ENCODE measurements at places on chromosomes 11 and 22.

DNA sequence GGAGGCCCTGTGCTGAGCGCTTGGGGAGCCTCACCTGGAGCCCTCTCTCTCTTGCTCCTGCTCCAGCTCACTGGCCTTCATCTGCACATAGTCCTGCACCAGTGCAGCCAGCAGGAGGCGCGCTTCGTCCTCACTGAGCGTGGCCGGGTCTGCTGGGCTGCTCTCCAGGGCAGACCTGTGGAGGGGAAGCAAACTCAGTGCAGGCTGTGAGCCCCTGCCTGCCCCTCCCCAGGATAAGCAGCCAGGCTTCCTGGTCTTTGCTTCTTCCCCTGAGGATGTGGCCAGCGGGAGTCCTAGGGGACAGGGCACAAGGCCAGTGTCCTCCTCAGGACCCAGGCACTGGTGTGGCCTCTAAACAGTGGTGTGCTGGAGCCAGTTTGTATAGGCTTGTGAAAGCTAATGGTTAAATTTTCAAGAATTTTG, 2.2 kb downstream of the CALCA start:
- no peak for DNase-seq

DNA sequence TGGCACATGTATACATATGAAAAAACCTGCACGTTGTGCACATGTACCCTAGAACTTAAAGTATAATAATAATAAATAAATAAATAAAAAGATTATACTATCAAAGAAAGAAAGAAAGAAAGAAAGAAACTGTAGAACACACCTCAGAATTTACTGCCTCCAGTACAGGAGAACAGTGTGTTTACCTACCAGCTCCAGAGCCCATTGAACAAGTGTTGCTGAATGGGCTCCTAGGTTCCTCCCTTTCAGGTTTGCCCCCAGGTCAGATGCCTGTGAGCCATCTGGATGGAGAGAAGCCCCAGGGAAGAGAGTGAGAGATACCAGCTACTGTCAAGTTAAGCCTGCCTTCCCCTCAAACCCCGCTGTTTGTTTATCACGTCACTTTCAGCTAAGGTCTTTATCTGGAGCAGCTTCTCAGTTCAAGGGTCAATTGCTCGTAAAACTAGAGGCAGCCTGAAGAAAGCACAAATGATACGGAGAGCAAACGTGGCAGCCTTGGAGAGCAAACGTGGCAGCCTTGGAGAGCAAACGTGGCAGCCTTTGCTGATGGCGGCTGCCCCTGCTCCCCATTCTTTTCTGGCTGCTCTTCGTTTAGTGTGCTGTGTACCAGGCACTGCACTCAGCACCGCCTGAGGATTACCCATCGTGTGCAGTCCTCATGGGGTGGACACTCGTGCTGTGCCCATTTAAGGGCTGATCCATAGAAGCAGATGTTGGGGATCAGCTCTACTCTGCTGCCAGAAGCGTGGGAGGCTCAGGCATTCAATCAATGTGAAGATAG, 111.7 kb downstream of the ADAMTS15 start:
- no peak for DNase-seq

DNA sequence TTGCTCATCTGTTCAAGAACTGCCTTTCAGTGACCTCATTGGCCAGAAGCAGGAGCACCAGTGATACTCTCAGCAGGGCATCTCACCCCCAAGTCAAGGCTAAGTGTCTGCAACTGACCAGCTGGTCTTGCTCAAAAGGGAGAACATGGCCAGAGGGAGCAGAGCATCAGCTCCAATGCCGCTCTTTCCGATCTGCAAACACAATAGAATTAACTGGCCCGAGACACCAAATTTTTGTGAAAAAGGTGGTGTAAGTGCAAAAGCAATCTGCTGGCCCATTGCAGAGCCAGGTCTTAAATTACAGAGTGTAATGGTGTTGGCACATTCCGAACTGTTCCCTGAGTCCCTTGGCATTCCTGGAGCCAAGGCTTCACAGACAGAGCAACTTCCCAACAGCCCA, 97.0 kb downstream of the PKNOX2 start:
- DNase-seq = no peak

DNA sequence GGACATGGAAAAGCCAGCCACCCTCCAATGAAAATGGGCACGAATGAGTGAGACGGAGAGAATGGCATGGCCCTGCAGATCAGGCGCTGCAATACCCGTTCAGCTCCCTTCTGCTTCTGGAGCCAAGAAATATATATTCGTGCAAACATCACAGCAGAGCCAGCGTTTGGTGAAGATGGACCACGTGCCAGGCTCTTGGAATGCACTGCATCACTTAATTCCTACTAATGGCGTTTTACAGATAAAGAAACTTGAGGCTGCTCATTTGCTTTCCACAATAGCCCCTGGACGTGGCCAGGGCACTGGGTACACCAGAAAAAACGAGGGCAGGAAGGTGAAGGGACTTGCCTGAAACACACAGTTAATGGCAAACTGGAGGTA, 1.6 kb upstream of the FXYD2 start:
- DNase-seq = no peak

GRCh38 chr11:66604155-66604554, 11.2 kb downstream of the CCS start:
- no peak for DNase-seq

- no peak for DNase-seq
These were observed 3.4 kb upstream of the NR1H3 start for GRCh38 chr11:47254386-47254785.

- no peak for DNase-seq
These were observed 380.2 kb downstream of the OR4C45 start for GRCh38 chr11:50412832-50413231.

- DNase-seq = no peak
These were observed 1.3 kb downstream of the PATE2 start for GRCh38 chr11:125777309-125777708.

DNA sequence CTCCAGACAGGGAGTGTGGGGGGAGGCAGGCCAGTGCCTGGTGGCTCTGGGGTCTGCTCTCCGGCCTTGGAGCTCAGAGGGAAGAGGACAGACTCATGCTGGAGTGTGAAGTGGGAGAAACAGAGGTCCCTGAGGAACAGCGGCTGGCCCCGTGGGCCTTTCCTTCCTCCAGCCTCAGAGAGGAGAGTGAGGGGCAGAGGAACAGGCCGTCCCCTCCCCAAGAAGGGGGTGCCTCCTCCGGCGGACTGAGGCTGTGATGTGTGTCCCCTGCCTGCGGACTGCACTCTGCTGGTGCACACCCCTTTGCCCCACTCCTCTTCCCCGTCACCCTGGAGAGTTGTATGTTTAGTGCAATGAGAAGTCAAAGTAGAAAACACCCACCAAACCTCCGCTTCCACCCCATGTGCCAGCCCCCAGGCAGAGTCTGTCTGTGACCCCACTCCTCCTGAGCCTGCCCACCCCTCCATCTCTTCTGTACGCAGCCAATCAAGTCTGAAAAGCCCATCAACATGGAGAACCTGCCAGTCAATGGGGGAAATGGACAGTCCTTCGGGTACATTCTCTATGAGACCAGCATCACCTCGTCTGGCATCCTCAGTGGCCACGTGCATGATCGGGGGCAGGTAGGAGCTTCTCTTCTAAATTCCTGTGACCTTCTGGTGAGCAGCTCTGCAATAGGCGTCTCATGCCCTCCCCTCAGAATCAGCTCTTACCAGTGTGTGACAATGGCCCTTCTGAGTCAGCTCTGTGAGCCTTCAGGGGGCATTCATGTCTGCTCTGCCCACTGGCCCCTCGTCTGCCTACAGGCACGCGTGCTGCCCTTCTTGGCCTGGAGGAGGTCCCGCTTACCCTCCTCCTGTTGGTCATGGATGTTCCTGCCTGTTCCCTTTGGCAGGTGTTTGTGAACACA, 39.0 kb downstream of the GLB1L2 start:
- DNase-seq = no peak

- no peak for DNase-seq
These were observed 30.9 kb downstream of the C11orf58 start for GRCh38 chr11:16769386-16769785.

DNA sequence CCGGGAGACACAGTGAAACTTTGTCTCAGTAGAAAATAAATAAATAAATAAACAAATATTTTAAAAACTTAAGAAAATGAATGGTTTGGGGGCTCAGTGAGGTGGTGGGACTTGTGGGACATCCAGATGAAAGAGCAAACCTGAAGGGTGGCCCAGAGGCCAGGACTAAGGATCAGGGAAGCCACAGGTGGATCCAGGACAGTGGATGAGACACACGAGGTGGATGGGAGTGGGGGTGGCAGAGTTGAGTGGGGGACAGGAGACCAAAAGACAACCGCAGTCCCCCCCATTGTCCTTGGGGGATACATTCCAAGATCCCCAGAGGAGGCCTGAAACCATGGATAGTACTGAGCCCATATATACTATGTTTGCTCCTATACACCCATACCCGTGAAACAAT, 7.1 kb downstream of the RFPL1 start:
- DNase-seq = no peak

- no peak for DNase-seq
These were observed 12.3 kb downstream of the GUCD1 start for GRCh38 chr22:24542641-24543040.

- no peak for DNase-seq
These were observed 1340.1 kb downstream of the TBC1D22A start for GRCh38 chr22:48102581-48102980.

DNA sequence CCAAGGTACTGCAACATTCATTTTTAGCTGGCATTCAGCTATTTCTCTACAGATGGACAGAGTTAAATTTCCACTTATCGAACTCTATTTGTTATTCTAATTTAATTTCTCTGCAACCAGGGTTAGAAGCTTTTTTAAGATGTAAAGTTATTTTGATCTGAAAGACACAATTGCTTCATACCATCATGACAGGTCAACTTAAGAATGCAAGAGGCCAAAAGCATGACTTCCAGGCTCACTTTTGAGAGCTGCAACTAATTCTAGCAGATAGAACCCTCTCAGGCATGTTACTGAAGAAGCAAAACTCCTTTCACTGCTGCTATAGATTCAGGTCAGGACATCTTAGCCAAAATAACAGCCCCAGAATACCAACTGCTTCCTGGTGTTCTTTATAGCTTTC, 86.5 kb upstream of the GALNT18 start:
- DNase-seq = no peak

GRCh38 chr22:47474464-47474863, 712.0 kb downstream of the TBC1D22A start:
- no peak for DNase-seq

- no peak for DNase-seq
These were observed 167.5 kb upstream of the NECTIN1 start for GRCh38 chr11:119896387-119897045.

GRCh38 chr11:61041755-61042518, 60.4 kb upstream of the CD5 start:
- DNase-seq = no peak

GRCh38 chr11:1873048-1873812, 18.5 kb downstream of the PRR33 start:
- DNase-seq = no peak

GRCh38 chr22:45758603-45759002, 87.0 kb downstream of the ATXN10 start:
- DNase-seq = no peak

DNA sequence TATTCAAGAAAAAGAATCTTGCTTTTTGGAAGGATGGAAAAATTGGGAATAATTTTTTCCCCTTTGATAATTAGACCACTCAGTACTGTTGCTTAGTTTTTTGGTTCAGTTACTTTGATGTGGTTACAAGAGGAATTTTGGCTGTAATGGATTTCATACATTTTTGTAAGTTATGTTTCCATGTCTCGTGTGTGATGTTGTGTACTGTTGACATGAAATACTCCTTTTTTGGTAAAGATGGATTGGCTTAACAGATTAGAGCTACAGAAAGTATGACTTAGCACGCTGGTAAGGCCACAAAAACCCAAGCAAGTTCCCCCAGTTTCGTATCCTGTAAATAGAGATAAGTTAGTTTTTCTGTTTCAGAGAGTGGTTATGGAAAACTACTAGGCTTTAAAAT, 11.9 kb downstream of the TBCEL start:
- no peak for DNase-seq

GRCh38 chr11:58613228-58613627, 9.2 kb upstream of the CNTF start:
- DNase-seq = no peak

- DNase-seq = no peak
These were observed 103.2 kb downstream of the ZBTB16 start for GRCh38 chr11:114162719-114163123.

GRCh38 chr22:41557401-41558240, 3.2 kb upstream of the CSDC2 start:
- no peak for DNase-seq

DNA sequence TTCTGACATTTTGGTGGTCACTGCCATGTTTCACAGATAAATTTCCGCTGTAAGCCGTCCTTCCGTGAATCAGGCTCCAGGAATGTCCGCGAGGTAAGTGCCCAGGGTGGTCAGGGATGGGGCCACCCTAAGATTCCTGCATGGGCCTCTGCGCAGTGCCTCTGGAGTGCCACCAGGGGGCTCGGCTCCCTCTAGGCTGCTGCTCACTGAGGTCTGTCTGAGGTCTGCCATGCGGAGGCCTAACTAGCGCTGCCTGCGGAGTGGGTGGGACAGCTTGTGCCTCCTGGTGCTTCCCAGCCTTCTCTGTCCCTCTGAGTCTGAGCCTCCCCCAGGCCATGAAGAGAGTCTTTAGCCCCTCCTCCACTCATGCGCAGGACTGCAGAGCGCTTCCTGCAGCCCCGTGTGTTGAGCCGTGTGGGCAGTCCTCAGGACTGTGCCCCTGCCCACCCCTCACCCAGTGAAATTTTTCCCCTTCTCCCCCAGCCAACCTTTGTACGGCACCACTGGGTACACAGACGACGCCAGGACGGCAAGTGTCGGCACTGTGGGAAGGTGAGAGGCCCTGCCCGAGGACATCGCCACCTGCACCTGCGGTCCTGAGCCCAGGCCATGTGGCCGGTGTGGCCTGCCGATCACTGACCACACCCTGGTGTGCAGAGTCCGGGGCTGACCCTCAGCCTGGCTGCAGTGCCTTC, 11.9 kb upstream of the MDK start:
- no peak for DNase-seq

DNA sequence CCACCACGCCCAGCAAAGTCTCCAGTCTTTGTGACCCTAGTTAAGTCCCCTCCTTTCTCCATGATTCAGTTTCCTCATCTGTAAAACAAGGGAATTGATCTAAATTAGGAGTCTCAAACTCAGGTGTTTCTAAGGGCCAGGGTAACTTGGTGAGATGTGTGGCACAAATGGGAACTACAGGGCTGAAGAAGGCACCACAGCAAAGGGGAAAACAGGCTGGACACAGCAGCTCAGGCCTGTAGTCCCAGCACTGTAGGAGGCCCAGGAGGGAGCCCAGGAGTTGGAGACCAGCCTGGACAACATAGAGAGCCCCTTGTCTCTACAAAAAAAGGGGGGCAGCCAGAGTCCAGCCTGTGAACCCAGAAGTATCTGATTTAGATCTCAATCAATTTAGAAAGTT, 15.6 kb upstream of the PATZ1 start:
- DNase-seq = no peak

GRCh38 chr11:67033661-67034166, 10.8 kb downstream of the SYT12 start:
- no peak for DNase-seq

GRCh38 chr11:120146413-120147093, 8.6 kb upstream of the TRIM29 start:
- DNase-seq = no peak

DNA sequence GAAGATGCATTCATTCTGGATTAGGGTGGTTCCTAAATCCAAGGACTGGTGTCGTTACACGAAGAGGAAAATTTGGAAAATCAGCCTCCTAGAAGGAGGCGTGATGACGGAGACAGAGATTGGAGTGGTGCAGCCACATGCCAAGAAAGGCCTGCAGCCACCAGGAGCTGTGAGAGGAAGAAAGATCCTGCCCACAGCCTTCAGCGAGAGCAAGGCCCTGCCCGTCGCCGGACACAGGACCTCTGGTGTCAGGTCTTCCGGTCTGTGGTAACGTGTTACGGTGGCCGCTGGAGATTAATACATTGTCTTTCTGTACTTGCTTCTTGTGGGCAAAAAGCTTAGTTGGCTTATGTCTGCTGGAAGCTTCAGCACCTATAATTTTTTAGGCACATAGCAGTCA, 1045.8 kb downstream of the BRD1 start:
- DNase-seq = no peak

Measured in cortex of kidney (tissue), 1 donor.